LHCN-M2 (cell line): ENCODE measurements at places on chromosomes 5 and 9.
A peak's percentile ranks its signal among the peaks of the same experiment; 100 is the strongest.

- peak; percentile 89 for DNase-seq
These were observed 47.3 kb downstream of the LIFR start for GRCh38 chr5:38509185-38509584.

DNA sequence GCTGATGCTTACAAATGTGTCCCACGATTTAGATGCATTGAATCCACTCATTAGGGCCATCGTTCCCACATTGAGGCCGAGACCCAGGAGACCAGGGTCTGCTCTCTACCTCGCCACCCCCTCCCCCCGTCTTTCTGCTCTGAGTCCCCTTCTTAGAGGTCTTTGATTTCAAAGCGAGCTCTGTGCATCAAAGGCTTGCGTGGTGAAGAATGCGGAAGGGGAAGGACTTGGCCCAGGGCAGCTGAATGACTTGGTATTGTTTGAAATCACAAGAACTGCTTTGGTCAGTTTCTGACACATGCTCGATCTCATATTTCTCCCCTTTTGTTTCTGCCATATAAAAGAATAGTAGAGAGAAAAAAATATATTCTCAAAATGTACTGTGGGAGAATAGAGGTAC is 78.3 kb upstream of the IRX1 start:
- DNase-seq, result no peak

- no peak for DNase-seq
These were observed 34.6 kb upstream of the PSD2 start for GRCh38 chr5:139761057-139761450.

DNA sequence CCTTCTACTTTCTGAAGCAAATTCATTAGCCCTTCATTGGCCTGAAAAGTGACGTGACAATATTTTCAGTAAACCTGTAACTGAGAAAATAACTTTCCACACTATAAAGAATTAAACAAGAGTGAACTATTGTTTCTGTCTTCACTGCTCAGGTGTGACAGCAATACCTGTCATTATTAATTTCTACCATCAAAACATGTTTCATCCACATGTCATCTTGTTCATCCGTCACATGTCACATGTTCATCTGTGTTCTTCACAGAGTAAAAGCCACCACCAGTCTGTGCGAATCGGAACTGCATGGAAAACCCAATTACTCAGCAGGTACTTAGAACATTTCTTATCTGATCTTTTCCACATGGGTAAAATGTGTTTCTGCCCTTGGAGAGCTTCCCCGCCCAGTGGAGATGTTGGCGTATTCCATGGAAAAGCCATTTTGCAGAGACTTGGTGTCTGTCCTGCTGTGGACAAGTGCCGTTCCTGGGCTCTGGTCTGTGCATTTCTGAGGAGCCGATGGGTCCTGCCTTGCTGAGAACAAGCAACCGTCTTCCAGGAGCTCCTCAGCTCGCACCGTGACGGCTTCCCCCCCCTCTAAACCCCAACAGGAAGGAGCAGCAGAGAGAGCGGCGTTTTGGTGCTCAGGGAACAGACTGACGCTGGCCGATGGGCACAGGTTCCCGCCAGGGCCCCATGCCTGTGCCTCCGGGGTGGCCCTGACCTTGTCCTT is 10.6 kb upstream of the EXOC3 start:
- DNase-seq, result no peak

DNA sequence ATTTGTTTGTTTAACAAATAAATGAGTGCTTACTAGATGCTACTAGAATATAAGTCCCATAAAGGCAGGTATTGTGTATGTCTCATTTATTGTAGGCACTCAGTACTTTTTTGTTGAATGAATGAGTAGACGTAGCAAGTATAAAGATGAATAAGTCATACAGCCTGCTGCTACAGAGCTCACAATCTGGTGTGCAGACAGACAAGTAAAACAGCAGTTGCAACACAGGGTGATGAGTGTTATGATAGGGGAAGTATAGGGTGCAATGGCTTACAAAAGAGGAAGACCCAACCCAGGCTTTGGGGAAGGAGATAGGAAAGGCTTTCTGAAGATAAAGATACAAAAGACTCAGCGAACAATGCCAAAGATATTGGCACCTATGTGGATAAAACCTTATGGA is 47.7 kb downstream of the SH3RF2 start:
- DNase-seq, result no peak

DNA sequence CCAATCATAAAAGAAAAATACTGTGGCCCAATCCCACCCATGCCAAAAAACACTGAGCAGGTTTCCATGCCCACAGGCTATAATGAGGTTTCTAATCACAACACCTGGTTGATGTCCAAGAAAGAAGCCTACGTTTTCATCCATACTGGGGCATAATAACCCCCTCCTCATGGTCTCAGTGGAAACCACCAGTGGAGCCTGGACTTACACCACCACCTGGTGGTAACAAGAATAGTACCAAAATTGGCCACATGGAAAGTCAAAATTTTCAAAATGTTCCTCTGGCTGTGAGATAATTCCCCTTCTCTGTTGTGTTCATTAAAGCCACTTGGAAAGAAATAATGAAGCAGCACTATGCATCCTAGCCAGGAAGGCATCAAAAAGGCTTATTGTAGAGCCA is 687.3 kb upstream of the ST8SIA4 start:
- DNase-seq, result no peak

DNA sequence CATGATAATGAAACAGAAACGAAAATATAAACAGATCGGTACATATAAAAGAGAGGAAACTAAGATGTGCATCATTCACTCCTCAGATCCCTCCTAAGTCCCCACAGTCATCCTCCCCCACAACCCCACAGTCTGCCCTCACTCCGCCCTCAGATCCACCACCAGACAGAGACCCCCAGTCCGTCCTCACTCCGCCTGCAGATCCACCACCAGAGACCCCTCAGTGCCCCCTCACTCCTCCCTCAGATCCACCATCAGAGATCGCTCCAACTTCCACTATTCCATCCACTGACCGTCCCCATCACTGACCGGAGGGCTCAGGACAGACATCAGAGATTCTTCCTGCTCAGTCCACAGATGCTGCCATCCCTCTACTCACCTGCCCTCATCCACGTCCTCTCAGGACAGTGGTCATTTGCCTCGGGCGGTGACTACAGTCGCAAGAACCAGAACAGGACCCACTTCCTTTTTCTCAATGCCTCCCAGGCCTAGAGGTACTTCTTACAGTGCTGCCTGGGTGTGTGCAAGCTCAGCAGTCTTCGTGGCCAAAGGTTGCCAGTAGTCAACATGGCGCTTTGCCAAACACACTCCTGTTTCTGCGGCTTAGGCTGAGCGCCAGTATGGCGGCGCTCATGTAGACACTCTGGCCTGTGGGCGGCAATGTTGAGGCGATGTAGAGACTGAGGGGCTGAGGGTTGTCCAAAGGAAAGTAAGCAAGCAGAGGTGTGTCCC is 8.3 kb upstream of the SPATA31C1 start:
- no peak for DNase-seq
